CD4-positive, alpha-beta T cell treated with Interleukin-17A for 4 hours (primary cell): ENCODE measurements at places on chromosomes 1 and 21.

- DNase-seq, result no peak
Observed at GRCh38 chr21:45410151-45410864, 5.3 kb downstream of the COL18A1 start.

DNA sequence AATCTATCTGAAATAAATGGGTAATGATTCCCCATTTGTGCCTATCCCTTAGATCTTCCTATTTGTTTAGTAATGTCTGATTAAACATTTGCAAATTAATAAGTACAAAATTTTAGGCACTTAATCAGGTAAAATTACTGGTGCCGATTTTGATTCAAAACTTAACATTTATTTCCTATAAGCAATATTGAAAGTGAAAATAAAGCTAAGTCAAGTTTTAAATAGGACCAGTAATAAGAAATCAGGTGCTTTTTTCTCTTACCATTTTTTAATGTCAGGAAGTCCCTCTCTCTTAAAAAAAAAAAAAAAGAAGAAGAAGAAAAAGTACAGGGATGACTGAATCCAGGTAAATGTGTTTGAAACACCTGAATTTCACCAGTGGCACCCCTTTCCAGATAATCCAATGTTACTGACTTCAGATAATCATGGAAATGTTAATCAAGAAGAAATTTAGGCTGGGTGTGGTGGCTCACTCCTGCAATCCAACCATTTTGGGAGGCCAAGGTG, 836 bp upstream of the GBP4 start:
- no peak for DNase-seq

GRCh38 chr1:67735806-67736627, 51.0 kb downstream of the GADD45A start:
- DNase-seq, result peak; percentile 62

GRCh38 chr1:40160806-40161124, 422 bp upstream of the RLF start:
- DNase-seq, result no peak

- no peak for DNase-seq
Observed at GRCh38 chr1:201126832-201127754, at the start of gene ASCL5. Gene ASCL5, minus strand, starts transcription at chr1:201127184. Its CDS starts 11,812 bp downstream, at chr1:201115372.

DNA sequence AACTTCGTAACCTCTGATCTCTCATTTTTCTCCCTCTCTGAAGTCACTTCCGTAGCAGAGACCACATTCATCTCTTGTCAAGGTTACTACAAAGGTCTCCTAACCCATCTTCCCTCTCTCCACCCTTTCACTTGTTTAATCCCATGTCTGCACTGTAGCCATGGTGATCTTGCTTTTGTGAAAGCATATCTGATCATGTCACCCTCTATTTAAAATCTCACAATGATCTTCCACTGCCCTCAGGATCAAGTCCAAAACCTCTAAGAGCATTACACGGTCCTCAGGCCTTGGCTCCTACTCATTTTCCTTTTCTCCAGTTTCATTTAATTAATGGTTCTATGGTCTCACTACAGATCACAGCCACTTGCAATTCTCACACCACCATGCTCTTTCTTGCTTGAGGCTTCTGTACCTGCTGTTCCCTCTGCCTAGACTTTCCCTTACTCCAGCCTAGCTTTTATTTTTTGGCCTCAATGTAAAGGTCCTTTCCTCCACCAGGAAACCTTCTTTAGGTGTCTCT, 12.1 kb downstream of the ARHGEF11 start:
- DNase-seq, result no peak
